Fibroblast of skin of left biceps (primary cell): ENCODE measurements at places on chromosomes 6 and 20.

DNA sequence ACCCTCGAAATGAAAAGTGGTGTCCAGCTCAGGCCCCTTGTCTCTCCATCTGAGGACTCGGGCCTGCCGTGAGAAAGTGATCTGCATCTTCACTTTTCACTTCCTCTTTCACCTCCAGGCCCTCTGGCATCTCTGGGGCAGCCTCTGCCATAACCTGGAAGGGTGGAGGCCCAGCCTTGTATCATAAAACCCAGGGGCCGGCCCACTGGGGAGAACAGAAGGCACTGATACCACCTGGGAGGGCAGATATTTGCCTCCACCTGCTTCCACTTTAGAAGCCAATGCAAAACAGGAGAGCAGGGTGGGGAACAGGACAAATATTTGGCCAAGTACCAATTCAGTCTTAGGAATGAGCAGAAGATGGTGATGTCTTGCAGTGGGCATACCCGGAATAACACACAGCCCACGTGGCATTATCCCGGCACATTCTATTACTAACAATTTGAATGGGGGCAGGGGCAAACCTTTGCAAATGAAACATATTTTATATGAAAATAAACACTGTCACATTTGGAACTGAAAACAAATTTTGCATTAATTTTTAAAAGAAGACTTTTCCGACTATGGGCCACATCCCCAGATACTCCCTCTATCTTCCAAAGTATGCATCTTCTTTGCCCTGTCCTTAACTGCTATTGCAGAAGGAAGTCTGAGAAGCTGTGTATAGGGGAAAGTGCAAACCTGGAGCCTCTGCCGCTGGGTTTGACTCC, 69.2 kb upstream of the TBC1D7 start:
- DNase-seq = no peak

- DNase-seq = no peak
Observed at GRCh38 chr20:32386091-32386490, 28.0 kb downstream of the ASXL1 start.

DNA sequence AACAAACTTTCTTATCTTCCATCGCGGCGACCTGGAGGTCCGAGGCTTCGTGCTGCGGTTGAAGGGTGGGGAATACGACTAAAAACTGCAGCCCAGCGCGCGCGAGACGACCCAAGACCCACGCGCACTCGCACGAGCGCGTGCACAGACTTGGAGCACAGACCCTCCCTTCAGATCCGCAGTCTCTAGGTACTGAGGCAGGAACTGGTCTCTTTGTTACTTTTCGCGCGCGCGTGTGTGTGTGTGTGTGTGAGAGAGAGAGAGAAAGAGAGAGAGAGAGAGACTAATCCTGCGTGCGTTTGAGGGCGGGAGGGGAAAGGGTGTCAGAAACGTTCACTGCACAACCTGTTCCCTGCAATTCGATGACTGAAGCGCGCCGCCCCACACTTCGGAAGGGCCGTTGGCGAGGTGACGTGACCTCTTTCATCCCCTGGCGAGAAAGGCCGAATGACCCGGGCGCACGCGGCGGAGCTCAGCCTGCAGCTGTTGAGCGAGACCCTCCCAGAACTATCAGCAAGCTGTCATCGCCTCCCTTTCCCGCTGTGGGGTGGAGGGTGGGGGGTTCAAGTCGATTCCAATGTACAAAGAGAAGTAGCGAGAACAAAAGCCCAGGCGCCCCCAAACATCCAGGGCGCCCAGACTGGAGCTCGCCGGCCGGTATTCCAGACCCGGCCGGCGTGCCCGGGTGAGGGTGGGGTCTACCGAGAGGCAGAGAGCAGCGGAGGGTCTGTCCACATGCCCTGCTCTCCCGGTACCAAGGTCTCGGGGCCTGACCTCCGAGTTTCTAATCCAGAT, 1.5 kb upstream of the TUBB2B start:
- DNase-seq = no peak

- DNase-seq = no peak
Observed at GRCh38 chr20:59828125-59829053, 105.0 kb downstream of the SYCP2 start.

DNA sequence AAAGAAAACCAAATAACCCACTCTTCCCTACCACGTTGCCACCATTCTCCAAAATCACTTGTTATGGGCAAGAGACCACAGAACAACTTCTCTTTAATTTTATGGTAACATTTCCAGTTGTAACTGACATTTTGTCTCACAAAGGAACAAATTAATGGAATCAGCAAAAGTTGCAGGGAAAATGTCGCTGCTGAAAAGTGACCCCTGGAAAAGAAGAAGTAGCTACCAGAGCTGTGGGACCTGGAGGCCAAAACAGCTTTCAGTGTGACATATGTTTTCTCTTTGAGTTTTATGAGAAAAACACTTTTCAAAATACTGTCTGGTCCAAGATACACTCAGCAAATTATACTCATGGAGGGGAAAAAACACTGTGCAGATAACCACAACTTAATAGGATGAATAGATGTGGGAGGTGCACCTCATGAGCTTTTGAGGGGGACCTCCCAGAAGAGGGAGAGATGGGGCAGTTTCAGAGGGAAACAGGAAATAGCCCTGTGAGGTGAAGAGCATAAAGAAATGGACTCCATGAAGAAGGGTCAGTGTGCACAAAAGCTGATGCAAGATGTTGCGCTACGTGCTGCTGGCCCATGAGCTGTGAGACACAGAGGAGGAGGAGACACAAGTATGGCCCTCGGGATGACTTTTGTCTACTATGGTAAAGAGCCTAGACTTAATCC, 87.3 kb downstream of the DTNBP1 start:
- DNase-seq = no peak
